ENCODE measurements at places on chromosomes 2 and 18. TPM values are rescaled to one million over a fixed set of nuclear protein-coding genes. Genes with fewer than 3 reads are reported as not detected.
A peak's percentile ranks its signal among the peaks of the same experiment; 100 is the strongest.

The MAP3K2 gene
- 61.0 TPM for total RNA-seq

- H3K27me3 ChIP-seq, result no peaks in the 10 kb centered on the region
- no peak overlapping the region for H3K27ac ChIP-seq
- peak; percentile 47 for DNase-seq
- peaks cover 24% of the 10 kb centered on the region for H3K4me1 ChIP-seq
- no peak overlapping the region for H3K4me3 ChIP-seq
- no peaks in the 10 kb centered on the region for H3K36me3 ChIP-seq
Observed at GRCh38 chr2:23533338-23533695, 148.3 kb downstream of the KLHL29 start.

The PLEKHH2 gene
- total RNA-seq, result 13.6 TPM

The CHRNG gene
- not detected for total RNA-seq

- no peaks in the 10 kb centered on the region for H3K27me3 ChIP-seq
- no peak overlapping the region for H3K4me3 ChIP-seq
- no peak for DNase-seq
- H3K4me1 ChIP-seq, result peaks cover 19% of the 10 kb centered on the region
Observed at GRCh38 chr18:25326361-25326952, 25.5 kb downstream of the ZNF521 start.

- H3K4me1 ChIP-seq, result no peaks in the 10 kb centered on the region
- H3K4me3 ChIP-seq, result no peak overlapping the region
- no peaks in the 10 kb centered on the region for H3K27me3 ChIP-seq
- peaks cover 54% of the 10 kb centered on the region for H3K36me3 ChIP-seq
- no peak overlapping the region for H3K27ac ChIP-seq
- no peak for DNase-seq
Observed at GRCh38 chr18:46130061-46130460, 25.9 kb downstream of the HAUS1 start.

The GALNT1 gene
- 30.7 TPM for total RNA-seq

GRCh38 chr2:162092008-162092390 lies 18.0 kb upstream of the DPP4 start:
- no peaks in the 10 kb centered on the region for H3K36me3 ChIP-seq
- H3K27ac ChIP-seq, result no peak overlapping the region
- no peak for DNase-seq
- H3K27me3 ChIP-seq, result no peaks in the 10 kb centered on the region

The NOSTRIN gene
- 46.4 TPM for total RNA-seq

DNA sequence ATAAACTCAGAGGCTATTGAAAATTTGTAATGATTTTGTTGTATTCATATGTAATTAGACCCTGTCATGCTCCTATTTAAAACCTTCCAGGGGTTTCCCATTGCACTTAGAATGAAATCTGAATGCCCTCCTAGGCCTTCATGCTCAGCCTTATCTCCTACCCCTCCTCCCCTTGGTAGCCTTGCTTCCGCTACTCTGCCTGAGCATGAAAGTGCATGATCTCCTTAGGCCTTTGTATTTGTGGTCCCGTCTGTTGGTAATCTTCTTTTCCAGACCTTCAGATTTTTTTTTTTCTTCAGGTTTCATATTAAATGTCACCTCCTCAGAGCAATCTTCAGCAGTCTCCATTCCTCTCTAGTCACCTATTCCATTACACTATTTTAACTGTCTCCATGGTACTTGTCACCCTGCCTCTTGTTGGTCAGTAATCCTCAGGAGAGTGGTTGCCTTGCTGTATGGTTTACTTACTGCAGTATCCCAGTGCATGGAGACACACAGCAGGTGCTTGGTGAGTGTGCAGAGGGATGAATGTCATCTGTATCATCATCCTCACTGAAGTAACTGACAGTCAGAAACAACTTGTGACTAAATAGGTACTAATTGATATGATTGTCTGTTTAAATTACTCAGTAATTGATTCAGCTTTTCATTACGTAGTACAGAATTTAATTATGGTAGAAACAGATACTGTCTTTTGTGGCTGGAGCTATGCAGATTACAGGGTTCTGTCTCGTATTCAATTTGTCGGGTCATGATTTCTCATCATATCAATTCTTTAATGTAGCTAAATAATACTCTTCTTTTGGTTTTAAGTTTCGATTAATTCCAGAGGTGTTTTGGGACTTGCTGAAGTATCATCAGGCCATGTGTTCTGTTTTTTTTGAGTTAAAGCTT lies 63.9 kb downstream of the PHLPP1 start:
- H3K27ac ChIP-seq, result no peak overlapping the region
- H3K36me3 ChIP-seq, result no peaks in the 10 kb centered on the region
- H3K4me3 ChIP-seq, result no peak overlapping the region

The REG3G gene
- total RNA-seq, result not detected

DNA sequence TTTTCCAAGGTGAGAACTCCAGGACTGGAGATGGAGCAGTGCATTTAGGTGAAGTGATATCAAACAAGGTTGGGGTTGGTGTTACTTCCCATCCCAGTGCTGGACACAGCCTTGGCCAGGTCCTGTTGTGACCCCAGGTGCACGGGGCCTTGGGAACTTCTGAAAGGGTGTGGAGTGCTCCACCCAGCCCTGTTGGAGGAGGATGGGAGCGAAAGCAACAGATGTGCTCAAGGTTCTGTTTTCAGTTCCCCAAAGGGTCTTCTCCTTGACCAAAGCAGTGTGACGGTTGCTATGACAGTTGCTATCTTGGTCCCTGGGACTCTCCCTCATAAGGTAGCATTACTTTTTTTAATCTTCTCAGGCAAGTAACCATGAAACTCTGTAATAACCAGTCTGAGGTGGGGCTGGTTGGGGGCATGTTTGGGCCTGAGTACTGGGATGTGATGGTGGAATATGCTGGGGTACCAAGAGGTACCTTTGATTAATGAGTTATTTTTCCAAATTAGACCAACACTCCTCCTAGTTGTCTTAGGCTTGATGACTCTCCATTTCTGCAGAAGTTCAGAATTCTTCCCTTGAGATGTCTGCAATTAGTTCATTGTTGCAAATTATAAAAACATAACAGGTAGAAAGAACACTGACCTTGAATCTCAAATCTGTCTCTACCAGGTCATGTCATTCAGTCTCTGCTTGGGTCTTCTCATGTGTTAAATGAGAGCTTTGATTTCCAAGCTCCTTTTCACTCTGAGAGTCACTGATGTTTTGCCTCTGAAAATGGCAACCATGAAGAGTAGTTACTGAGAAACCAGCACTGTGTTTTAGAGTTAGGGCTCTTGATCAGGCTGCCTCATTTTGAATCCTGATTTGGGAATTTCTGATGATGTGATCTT lies 154.5 kb downstream of the RPIA start:
- no peak overlapping the region for H3K4me3 ChIP-seq
- H3K27me3 ChIP-seq, result no peaks in the 10 kb centered on the region
- no peak overlapping the region for H3K27ac ChIP-seq
- no peaks in the 10 kb centered on the region for H3K36me3 ChIP-seq

The AP1S3 gene
- total RNA-seq, result not detected

- no peak overlapping the region for H3K27ac ChIP-seq
- peaks cover 28% of the 10 kb centered on the region for H3K36me3 ChIP-seq
- H3K4me1 ChIP-seq, result no peaks in the 10 kb centered on the region
- DNase-seq, result no peak
- no peak overlapping the region for H3K4me3 ChIP-seq
Observed at GRCh38 chr18:50911006-50911405, 32.1 kb downstream of the ME2 start.

The PSMA8 gene
- not detected for total RNA-seq

DNA sequence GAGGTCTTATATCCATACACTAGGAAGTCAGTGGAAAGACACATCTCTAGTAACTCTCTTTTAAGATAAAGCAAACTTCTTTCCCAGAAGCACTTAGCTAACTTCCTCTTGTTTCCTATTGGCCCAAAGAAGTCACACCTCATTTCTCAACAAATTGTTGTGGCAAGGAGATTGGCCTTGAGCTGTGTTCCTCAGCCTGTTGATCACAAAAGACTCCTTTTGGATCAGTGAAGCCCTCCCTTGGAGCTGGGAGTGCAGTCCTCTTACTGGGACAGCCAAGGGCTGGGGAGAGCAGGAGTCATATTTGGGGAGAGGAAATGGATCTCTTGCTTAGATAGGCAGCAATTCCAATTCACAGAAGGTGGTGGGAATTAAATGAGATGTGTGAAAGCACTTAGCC lies 51.2 kb upstream of the DAPL1 start:
- DNase-seq, result no peak
- H3K4me3 ChIP-seq, result no peak overlapping the region
- peaks cover 39% of the 10 kb centered on the region for H3K27me3 ChIP-seq
- no peak overlapping the region for H3K27ac ChIP-seq
- H3K36me3 ChIP-seq, result no peaks in the 10 kb centered on the region

DNA sequence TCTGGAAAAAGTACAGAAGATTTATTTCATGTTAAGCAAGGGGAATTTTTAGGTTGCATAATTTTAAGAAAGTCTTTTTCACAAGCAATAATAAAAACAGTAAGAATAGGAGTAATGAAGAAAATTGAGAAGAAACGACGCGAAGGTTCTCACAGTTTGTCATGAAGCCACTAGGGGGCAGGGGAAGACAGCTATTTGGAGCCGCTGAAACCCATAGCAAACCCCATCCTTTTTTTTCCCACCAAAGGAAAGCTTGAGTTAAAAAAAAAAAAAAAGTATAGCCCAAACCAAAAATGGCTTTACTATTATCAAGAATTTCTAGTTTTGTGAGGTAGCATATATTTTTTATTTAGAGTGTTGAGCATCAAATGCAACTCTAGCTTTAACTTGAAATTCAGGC lies 300.9 kb downstream of the PHLPP1 start:
- H3K27ac ChIP-seq, result no peak overlapping the region
- no peaks in the 10 kb centered on the region for H3K36me3 ChIP-seq
- H3K4me1 ChIP-seq, result no peaks in the 10 kb centered on the region
- no peaks in the 10 kb centered on the region for H3K27me3 ChIP-seq
- H3K4me3 ChIP-seq, result no peak overlapping the region

- DNase-seq, result no peak
- no peaks in the 10 kb centered on the region for H3K4me1 ChIP-seq
- H3K4me3 ChIP-seq, result no peak overlapping the region
- no peaks in the 10 kb centered on the region for H3K27me3 ChIP-seq
Observed at GRCh38 chr2:205011031-205011430, 465.8 kb downstream of the PARD3B start.

GRCh38 chr18:980586-980985 lies 75.9 kb downstream of the ADCYAP1 start:
- no peak for DNase-seq
- H3K27ac ChIP-seq, result no peak overlapping the region
- H3K27me3 ChIP-seq, result peaks cover 9% of the 10 kb centered on the region
- no peak overlapping the region for H3K4me3 ChIP-seq

DNA sequence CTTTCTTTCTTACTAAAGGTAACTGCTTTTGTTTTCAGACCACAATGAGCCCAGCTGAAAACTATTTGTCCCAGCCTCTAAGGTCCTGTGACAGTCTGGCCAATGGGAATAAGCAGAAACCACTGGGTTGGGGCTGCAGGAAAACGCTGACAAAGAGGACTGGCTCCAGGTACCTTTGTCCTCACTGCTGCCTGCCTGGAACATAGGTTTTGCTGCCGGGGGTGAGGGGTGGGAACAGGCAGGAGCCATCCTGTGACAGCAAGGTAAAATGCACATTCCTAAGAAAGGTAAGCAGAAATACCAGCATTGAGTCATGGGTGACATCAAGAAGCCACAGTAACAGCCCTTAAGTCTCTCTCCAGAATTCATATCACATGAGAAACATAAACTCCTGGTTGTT lies 21.6 kb downstream of the PTPN2 start:
- no peaks in the 10 kb centered on the region for H3K27me3 ChIP-seq
- peaks cover 12% of the 10 kb centered on the region for H3K4me1 ChIP-seq
- no peak overlapping the region for H3K27ac ChIP-seq
- peak; percentile 69 for DNase-seq
- H3K4me3 ChIP-seq, result no peak overlapping the region
- no peaks in the 10 kb centered on the region for H3K36me3 ChIP-seq

DNA sequence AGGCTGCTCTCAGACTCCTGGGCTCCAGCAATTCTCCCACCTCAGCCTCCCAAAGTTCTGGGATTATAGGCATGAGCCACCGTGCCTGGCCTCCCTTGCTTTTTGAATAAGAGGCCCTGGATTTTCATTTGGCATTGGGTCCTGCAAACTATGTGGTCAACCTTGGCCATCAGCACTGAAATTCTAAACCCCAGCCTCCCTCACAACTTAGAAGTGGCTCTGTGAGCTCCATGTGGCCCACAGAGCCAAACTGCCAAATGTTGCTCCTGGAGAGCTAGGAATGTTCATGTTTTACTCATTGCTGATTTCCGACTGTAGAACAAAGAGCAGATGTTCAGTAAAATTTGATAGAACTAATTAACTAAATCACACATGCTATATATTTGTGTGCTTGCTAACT lies 210.6 kb upstream of the AGAP1 start:
- H3K36me3 ChIP-seq, result no peaks in the 10 kb centered on the region
- no peak overlapping the region for H3K4me3 ChIP-seq
- no peak for DNase-seq

- peaks cover 23% of the 10 kb centered on the region for H3K4me1 ChIP-seq
- H3K27me3 ChIP-seq, result no peaks in the 10 kb centered on the region
- no peak overlapping the region for H3K27ac ChIP-seq
- DNase-seq, result no peak
Observed at GRCh38 chr18:23498117-23498516, 5.2 kb upstream of the RMC1 start.

- H3K27ac ChIP-seq, result peak overlapping the region; percentile 60
- peaks cover 13% of the 10 kb centered on the region for H3K4me1 ChIP-seq
- no peaks in the 10 kb centered on the region for H3K27me3 ChIP-seq
- no peaks in the 10 kb centered on the region for H3K36me3 ChIP-seq
Observed at GRCh38 chr2:113876503-113877387, 13.1 kb upstream of the ACTR3 start.

DNA sequence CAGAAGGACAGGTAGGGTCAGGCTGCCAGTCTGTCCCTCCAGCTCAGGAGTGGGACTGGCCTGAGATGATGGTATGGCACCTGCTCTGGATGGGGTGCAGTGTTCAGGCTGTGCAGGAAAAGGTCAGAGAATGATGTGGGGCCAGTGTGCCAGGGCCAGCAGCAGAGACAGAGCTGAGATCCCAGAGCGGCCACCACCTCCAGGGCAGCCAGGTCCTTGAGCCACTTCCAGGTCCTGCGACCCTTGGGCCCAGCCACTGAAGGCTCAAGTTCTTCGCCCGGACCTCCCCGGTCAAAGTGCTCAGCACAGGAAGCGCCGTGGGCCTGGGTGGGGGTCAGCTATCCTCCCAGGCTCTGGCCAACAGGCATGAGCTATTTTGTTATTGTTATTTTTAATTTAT lies 12.1 kb upstream of the ARMC9 start:
- peaks cover 22% of the 10 kb centered on the region for H3K4me1 ChIP-seq
- no peaks in the 10 kb centered on the region for H3K36me3 ChIP-seq
- no peak for DNase-seq
- H3K27me3 ChIP-seq, result peaks cover 5% of the 10 kb centered on the region

DNA sequence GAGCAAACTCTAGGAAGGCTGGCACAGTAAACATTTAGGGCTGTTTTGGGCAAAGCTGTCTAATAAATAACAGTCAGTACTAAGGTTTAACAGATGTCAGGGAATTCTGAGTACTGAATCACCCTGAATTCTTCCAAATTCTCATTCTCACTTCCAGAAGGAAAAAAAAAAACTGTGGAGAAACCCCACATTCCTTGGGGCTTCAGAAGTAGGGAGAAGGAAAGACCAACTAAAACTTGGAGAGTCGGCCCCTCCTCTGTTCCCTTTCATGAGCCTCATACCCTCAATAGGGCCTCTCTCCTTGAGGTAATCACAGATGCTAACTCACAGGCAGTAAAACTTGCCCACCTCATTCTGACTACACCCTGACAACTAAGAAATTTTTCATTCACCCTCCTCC lies 62.1 kb downstream of the CCDC148 start:
- H3K4me3 ChIP-seq, result no peak overlapping the region
- no peak overlapping the region for H3K27ac ChIP-seq
- no peaks in the 10 kb centered on the region for H3K4me1 ChIP-seq
- no peaks in the 10 kb centered on the region for H3K36me3 ChIP-seq
- no peaks in the 10 kb centered on the region for H3K27me3 ChIP-seq

The CXCR1 gene
- 0.37 TPM for total RNA-seq
